ENCODE measurements at places on chromosomes 6 and 20.

DNA sequence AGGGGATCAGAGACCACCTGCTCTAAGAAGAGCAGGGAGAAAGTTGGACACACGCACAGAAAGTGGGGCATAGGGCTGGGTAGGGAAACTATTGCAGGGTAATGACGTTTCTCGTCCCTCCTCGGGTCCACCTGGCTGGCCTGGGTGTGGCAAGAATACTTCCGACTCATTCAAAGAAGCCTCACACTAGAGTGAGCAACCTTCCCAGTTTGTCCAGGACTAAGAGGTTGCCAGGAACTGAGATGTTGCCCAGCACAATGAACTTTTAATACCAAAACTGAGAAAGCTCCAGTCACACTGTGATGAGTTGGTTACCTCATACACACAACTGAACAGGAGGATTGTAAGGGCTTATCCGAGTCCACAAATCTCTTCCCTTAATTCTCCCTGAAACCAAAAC is 74.5 kb upstream of the ADGRF1 start:
- no peak for DNase-seq

DNA sequence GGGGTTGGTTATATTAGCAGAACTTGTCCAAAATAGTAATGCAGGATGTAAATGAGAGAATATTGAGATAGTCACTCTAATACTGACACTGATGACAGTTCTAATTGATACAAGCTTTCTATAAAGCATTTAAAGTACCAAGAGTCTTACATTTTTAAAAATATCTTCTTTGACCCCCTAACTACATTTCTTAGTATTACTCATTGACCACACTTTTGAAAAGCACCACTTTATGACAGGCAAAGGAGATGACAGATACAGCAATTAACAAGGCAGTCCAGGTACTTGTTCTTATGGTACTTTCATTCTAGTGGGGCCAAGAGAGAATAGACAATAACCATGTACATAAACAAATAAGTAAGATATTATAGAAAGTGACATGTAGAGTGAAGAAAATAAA is 139.4 kb upstream of the EYA4 start:
- no peak for DNase-seq

DNA sequence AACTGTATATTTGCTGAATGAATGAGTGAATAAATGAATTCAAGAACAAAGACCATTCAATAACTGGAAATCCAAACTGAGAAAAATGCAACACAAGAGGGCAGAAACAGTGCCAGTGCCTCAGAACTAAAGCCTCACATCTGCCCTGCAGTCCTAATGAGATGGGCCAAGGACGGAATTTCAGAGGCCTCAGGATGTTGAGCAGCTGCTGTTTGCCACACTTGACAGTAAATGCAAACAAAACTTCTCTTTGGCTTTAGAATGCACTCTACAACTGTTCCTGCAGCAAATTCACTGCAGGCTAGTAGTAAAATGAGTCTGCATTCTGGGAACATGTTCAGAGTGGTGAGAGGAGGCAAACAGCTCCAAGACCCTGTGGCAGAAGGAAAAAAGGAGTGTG is 177.6 kb upstream of the LRFN2 start:
- DNase-seq = no peak

GRCh38 chr6:101509536-101509935 is 116.0 kb downstream of the GRIK2 start:
- DNase-seq = no peak

DNA sequence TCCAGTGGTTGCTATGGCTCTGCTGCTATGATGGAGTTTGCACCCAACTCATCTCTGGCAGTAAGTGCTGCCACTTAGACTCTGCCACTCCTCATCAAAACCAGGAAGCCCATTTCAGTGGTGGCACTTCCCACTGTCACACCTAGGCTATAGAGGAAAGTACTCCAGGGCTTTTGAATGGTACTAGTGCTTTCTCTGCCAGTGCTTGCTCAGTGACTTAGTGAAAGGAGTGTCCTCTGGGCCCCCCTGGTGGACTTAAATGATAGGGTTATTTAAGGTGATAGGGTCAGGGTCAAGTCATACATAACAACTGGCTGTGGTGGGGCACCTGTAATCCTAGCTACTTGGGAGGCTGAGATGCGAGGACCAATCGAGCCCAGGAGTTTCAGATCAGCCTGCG is 22.8 kb downstream of the FITM2 start:
- DNase-seq = no peak

- no peak for DNase-seq
These were observed 159.2 kb downstream of the RPS12 start for GRCh38 chr6:132973514-132973993.

GRCh38 chr20:48697845-48698491 is 129.8 kb downstream of the PREX1 start:
- no peak for DNase-seq

GRCh38 chr6:138727182-138727581 is 46.4 kb upstream of the CCDC28A start:
- no peak for DNase-seq

DNA sequence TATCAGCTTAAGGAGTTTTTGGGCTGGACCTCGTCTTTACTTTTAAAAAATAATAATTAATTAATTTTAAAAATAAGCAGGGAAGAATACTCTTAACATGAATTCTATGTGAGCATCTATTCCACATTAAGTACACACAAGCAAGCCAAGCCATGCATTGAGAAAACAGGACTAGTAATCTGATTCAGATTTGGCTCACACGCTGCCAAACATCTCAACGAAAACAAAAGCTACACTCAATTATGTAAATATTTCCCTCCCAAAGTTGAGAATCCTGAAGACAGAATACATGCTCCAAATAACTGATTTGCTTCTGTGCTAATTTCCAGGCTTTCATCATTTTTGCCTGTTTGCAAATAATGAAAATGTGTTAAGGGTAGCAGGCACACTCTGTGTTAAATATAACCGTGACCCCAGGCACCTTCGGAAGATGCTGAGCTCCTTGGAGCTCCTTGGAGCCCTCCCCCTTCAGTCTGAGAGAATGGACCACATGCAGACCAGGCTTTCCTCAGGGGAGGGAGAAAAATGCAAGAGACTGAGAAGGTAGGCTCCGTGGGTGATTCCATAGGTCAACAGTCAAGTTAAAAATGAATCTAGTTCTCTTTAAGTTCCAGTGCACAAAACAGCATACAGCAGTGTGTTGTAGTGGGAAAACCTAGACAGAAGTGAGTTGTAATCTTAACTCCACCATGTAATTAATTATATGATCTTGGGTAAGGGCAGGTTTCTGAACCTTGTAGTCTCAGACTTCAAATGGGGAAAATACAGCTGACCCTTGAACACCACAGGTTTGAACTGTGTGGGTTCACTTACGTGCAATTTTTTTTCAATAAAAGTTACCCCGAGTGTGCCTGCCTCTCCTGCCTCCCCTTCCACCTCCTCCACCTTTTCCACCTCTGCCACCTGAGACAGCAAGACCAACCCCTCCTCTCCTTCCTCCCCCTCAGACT is 161.3 kb upstream of the RREB1 start:
- no peak for DNase-seq

DNA sequence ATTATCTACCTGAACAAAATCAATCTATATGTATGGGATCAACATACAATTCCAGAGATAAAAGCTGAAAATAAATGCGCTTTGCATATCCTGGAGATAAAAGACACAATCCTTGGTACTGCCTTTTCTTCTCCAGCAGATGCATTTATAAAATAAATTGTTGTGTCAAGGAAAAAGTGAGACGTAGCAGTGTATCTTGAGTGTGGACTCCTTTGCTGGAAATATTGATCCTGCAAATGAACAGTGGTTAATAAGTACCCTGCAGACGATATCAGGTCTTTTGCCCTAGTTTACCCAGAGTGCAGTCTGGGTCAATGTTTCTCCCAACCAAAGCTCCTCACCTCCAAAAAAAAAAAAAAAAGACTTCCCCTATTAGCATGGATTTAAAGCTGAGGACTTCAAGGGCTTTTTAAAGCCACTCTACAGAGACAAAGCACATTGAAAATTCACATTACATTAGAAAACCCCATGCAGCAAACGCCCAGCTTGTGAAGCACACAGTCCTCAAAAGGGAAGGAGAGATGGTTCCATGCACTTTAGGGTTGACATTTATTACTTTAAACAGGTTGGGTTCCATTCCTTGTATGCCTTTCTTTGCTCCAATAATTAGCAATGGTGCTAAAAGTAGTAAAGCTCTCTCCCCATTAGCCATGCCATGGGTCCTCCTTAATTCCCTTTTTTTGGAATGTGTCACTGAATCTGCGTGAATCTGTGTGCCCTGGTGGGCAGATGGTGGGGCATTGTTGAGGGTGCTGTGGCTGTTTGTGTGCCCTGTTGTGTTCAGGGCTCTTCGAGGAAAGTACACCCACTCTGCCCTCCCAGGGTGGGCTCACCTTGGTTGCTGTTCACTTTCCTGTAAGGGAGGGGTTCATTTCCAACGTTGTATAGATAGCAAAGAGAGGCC is 21.1 kb downstream of the FOXA2 start:
- no peak for DNase-seq

- DNase-seq = no peak
These were observed 107.4 kb downstream of the B3GAT2 start for GRCh38 chr6:70849348-70850069.

DNA sequence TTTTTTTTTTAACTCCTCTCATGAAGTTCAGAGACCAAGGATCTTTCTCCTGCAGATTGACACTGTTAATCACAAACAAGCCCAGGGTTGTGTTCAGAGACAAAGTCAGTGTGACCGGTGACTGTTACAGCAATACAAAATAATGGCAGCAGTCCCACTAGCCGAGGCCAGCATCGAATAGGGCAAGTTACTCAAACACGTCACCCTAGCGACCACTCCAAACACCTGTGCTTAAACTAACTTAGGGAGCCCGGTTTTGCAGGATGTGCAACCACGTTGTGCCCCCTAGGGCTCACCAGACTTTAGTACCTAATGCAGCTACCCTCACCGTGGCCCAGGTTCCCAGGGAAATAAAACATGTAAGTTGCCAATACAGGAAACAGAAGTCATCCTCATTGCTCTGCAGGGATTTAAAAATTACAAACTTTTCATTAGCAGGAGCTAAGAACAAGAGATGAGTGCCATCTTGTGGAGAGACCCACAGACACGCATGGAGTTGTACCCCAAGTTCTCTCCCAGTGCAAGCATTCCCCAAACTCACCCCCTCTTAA is 38.1 kb downstream of the FAM50B start:
- DNase-seq = no peak

DNA sequence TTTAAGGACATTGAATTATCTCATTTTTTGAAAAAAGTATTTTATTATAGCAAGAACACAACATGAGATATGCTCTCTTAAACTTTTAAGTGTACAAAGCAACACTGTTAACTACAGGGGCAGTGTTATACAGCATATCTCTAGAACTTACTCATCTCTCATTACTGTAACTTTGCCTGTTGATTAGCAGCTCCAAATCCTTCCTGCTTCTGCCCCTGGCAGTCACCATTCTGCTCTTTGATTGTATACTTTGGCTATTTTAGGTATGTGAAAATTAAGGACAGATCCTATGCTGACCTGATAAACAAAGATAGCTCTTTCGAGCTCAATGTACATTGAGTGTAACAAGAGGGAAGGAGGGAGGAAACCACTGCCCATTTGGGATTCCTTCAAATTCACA is 1349.8 kb upstream of the GJE1 start:
- no peak for DNase-seq

DNA sequence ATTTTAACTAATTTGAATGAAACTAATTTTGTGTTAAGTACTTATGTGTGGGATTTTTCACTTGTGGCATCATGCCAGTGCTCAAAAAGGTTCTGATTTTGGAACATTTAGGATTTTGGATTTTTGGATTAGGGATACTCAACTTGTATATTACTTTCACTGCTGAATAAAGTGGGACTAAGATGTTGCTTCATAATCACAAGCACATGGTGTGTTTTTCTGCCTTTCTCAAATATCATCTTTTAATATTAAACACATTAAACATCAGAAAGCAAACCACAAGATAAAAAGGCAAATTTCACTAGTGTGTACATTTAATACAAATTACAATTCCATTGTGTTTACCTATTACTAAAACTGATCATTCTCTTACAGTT is 89.8 kb downstream of the ARHGAP18 start:
- DNase-seq = no peak

- no peak for DNase-seq
These were observed 489.2 kb downstream of the EPHA7 start for GRCh38 chr6:92930171-92930570.

- no peak for DNase-seq
These were observed 714 bp downstream of the AIF1 start for GRCh38 chr6:31615748-31616147.

GRCh38 chr20:62702895-62703852 is 5.5 kb upstream of the NTSR1 start:
- no peak for DNase-seq

GRCh38 chr6:122735582-122735981 is 43.9 kb upstream of the FABP7 start:
- DNase-seq = no peak

DNA sequence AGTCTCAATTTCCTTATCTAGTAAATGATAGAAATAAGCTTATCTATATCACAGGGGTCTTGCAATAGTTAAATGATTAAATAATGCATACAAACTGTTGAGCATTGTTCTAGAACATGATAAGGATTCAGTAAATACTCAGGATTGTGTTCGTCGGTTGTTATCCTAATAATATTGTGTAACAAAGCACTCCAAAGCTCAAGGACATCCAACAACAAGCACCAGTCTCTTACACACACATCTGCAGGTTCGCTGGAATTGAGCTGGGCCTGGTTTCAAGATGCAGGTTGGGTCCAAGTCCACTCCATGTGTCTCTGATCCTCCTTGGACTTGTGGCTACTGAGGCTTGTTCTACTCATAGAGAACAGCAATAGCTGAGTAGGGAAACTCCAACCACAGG is 74.1 kb upstream of the MC3R start:
- DNase-seq = no peak

- DNase-seq = no peak
These were observed 12.2 kb upstream of the BAK1 start for GRCh38 chr6:33592280-33592594.

DNA sequence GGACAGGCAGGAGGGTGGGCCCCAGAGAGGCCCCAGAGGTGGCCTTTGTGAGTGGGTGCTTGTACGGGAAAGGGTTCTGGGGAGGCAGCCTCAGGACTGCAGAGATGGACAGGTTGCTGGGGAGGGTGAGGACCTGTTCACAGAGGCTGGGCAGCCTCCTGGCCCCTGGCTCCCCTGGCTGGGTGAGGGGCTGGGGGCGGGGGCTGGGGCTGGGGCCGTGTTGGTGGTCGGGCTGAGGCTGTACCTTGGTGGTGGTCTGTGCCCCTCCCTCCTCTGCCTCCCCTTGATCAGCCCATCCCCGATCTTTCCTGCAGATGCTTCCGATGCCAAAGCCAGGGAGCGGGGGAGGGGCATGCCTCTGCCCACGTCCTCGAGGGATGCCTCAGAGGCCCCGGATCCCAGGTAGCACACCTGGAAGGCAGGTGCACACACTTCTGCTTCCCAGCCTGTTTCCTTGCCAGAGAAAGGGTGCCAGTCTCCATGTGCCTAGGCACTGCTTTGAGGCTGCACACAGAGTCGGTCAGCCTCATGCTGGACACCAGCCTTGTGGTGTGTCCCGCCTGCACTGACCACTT is 4.8 kb downstream of the TCEA2 start:
- no peak for DNase-seq

GRCh38 chr6:109471105-109471810 is 11.8 kb downstream of the ZBTB24 start:
- DNase-seq = no peak
